Fibroblast of skin of left biceps (primary cell): ENCODE measurements at places on chromosomes 6 and 20.

- DNase-seq, result no peak
These were observed 206.4 kb downstream of the TBXT start for GRCh38 chr6:165961233-165961632.

- no peak for DNase-seq
These were observed 60.5 kb upstream of the ANKEF1 start for GRCh38 chr20:9974324-9974723.

DNA sequence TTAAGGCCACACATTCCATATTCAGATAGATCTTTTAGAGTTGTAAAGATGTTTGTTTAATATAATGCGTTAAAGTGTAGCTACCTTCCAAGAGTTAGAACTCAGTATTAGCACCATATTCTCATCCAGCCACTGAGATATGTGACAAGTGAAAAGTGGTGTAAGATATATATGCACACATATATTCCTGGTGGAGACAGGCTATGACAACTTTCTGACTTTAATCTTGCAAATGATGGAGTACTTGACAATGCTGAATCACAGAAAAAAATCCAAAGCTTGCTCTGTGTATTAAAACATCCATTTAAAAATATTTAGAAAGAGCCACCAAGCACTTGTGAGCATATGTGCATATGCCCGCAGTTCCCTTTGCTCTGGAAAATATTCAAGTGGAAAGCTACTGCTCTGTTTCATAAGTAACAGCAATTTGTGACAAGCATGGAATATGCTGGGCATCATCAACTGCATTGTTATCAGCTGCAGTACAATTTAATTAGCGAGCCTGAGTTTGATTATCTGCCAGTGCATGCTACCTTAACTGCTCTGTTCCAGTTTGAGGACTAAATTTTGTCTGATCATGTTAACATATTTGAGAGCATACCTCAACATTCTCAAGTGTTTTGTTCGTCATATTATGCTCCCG lies 64.8 kb downstream of the VIP start:
- DNase-seq, result no peak

GRCh38 chr6:166500246-166500645 lies 86.2 kb downstream of the RAMACL start:
- DNase-seq, result no peak

DNA sequence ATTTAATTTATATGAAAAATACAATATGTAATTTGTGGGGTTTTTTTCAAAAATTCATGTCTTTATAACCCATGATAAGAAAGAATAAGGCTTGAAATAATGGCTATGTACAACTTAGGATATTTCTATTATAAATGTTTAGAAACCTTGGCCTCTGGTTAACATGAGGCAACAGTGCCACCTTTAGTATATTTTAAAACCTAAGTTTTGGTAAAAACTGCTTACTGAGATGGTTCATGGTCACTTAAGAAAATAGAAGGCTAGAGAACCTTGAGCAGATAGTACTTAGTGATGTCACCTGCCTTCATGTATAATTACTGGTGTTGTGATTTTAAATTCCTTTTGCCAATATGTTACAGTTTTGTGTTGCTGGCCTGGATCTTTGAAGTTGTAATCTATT lies 176.4 kb downstream of the ADGB start:
- DNase-seq, result no peak
